Right ventricle myocardium superior (tissue), 1 donor: ENCODE measurements at places on chromosomes 6 and 20. TPM values are rescaled to one million over a fixed set of nuclear protein-coding genes. Genes with fewer than 3 reads are reported as not detected.
A peak's percentile ranks its signal among the peaks of the same experiment; 100 is the strongest.

HUS1B gene
- total RNA-seq = not detected

- DNase-seq = no peak
These were observed 96.1 kb downstream of the PAK5 start for GRCh38 chr20:9742821-9743220.

GRCh38 chr20:59662856-59663512 lies 58.6 kb downstream of the PHACTR3 start:
- no peak for DNase-seq

GRCh38 chr20:15240801-15241200 lies 903.4 kb upstream of the FLRT3 start:
- DNase-seq = no peak

GRCh38 chr20:6504826-6505225 lies 262.7 kb upstream of the BMP2 start:
- no peak for DNase-seq

- no peak for DNase-seq
These were observed 30.9 kb upstream of the TULP1 start for GRCh38 chr6:35543459-35544193.

SLC52A3 gene
- 2.2 TPM for total RNA-seq

NCOA3 gene
- total RNA-seq = 19.1 TPM

GRCh38 chr6:73389854-73390253 lies 4.8 kb upstream of the DDX43 start:
- DNase-seq = no peak

CD2AP gene
- 10.8 TPM for total RNA-seq

GRCh38 chr6:1381481-1382330 lies 7.7 kb upstream of the FOXF2 start:
- no peak for DNase-seq

- DNase-seq = no peak
These were observed 56.8 kb upstream of the EEF1A1 start for GRCh38 chr6:73577676-73578075.

DNA sequence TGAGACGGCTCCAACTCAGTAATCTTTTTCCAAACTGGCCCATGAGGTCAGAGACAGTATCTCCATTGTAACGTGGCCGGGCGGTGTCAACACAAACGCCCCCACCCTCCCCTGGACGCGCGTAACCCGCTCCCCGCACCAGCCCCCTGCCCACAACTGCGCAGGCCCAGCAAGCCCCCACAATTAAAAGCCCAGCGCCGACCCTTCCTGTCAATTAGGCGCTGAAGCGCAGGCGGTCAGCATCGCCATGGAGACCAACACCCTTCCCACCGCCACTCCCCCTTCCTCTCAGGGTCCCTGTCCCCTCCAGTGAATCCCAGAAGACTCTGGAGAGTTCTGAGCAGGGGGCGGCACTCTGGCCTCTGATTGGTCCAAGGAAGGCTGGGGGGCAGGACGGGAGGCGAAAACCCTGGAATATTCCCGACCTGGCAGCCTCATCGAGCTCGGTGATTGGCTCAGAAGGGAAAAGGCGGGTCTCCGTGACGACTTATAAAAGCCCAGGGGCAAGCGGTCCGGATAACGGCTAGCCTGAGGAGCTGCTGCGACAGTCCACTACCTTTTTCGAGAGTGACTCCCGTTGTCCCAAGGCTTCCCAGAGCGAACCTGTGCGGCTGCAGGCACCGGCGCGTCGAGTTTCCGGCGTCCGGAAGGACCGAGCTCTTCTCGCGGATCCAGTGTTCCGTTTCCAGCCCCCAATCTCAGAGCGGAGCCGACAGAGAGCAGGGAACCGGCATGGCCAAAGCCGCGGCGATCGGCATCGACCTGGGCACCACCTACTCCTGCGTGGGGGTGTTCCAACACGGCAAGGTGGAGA lies at the start of the genes HSPA1A and HSPA1L:
TSS of gene HSPA1A (plus strand) at position 519 of the 814 bp plus-strand sequence. CDS start at position 733, 214 bp downstream.
TSS of gene HSPA1L (minus strand) at position 259 of the 814 bp plus-strand sequence. CDS start 3,311 bp downstream, outside the sequence.
- DNase-seq = peak; percentile 95

- no peak for DNase-seq
These were observed 622.6 kb upstream of the PTCHD4 start for GRCh38 chr6:48733581-48733980.

DCBLD1 gene
- total RNA-seq = 6.7 TPM

DNA sequence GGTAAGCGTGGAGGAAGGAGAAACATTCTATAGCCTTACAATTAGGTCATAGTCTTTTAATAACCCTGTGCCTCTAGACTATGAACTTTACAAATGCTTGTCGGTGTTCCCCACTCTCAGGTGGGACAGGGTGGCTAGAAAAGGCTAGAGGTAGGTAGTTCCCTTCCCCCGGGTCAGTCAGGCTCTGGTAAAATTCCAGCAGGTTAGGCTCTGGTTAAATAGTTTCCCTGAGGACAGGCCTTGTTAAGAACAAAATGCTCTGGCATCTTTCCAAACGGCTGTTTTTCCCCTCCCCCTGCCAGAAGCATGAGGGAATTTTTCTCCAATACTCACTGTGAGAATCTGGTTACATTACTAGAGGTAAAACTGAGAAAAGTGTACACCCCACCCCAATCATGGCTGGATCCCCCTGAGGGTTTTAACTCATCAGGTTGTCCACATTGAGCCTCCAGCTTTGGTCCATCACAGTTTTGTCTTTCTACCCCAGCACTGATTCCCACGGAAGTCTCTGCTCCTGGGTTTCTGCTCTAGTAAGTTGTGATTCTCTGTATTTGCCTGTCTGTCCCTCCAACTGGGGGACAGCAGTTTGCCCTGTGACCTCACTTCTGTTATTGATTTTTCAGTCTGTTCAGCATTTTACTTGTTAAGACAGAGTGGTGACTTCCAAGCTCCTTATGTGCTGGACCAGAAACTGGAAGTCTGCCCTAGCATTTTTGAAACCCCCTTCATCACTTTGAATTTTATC lies 84.7 kb upstream of the ADGRF1 start:
- DNase-seq = no peak

DNA sequence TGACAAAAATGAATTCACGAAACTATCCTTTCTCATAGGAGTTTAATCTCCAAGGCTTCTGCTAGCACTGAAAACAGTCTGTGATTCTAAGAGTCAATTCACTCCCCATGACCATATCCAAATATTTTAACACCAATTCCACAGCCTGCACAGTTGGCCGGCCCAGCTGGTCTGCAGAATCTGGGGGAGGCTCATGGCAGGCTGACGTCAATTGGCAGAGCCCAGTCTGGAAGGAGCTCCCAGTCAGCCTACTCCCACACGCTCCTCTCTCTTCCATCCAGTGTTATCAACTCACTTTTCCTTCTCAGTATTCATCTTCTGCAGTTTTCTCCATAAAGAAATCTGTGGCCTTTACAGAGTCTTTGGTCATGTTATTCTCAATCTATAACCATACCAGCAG lies 111.0 kb downstream of the TBXT start:
- DNase-seq = peak; percentile 85

HLA-G gene
- not detected for total RNA-seq

DNA sequence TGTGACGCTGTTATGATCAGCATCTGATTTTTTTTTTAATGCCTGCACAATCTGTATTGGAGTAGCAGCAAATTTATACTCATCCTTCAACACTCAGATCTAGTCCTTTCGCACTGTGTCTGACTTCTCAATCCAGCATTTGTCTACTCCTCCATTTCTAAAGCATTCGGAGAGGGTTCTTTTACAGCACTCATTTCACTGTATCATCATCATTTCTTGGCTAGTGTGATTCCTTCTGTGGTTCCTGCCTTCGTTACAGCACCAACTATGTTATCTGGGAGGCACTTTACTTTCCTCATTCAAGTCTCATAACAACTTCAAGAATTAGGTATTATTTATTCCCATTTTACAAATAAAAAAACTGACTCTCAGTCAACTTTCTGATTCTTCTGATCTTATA lies 18.0 kb downstream of the NUDT3 start:
- DNase-seq = no peak

DNA sequence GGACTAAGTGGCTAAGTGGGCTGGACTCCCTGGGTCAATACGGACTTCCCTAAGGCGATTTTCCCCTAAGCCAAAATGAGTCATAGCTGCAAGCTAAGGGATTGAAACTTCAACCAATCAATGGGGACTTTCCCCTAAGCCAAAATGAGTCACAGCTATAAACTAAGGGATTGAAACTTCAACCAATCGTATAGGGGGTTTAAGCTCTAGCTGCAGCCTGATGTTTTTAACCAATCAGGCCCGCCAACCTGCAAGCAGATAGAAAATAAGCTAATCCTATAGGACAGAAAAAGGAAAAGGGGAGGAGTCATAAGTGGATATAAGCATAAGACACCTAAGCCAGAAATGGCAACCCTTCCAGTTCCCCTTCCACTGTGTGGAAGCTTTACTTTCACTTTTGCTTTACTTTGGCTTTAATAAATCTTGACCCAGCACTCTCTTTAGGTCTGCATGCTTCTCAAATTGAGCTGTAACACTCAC lies 655.0 kb upstream of the HS3ST5 start:
- DNase-seq = no peak

- no peak for DNase-seq
These were observed 227.0 kb upstream of the MARCKS start for GRCh38 chr6:113629975-113630737.

PRDM13 gene
- not detected for total RNA-seq

- DNase-seq = no peak
These were observed 122.2 kb downstream of the UNC5CL start for GRCh38 chr6:40916845-40917244.

DNA sequence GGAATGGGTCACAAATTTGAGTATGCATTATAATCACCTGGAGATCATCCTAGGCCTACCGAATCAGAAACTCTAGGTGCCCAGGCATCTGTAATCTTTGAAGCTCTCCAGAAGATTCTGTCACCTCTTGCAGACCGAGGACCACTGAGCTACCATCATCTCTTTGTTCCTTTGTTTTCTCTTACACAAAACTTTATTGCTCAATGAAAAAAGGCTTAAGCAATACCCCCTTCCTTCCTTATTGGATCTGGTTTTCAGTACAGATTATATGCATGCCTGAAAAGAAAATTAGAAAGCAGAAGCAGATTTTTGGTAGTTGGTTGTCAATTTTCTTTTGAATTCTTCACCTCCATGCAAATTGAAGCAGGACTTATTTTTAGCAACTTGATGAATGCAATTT lies 31.3 kb downstream of the STX11 start:
- DNase-seq = no peak

DDO gene
- total RNA-seq = 31.1 TPM

- DNase-seq = peak; percentile 60
These were observed 792 bp downstream of the SLC23A2 start for GRCh38 chr20:5000263-5001173.

CST5 gene
- not detected for total RNA-seq

DNA sequence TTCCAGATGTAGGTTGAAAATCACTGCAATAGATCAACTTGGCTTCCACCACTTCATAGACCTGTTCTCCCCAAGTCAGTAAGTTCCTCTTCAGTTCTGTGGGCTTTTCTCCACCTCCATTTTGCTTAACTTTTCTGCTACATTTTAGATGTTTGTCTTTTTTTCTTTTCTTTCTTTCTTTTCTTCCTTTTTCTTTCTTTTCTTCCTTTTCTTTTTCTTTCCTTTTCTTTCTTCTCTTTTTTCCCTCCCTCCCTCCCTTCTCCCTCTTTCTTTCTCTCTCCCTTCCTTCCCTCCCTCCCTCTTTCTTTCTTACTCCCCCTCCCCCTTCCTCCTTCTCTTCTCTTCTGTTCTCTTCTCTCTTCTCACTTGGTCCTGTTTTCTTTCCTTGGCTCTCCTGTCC lies 6.9 kb upstream of the FAM8A1 start:
- DNase-seq = no peak

- no peak for DNase-seq
These were observed 56.7 kb downstream of the TRERF1 start for GRCh38 chr6:42394881-42395620.

TSHZ2 gene
- total RNA-seq = 4.9 TPM

EFHC1 gene
- 6.4 TPM for total RNA-seq

PRSS35 gene
- total RNA-seq = not detected
